GM12878 (cell line): ENCODE measurements at places on chromosomes 5 and 9. TPM values are rescaled to one million over a fixed set of nuclear protein-coding genes. Genes with fewer than 3 reads are reported as not detected.

Gene ADAMTSL1
- polyA plus RNA-seq, result 0.09 TPM in 1 of 2 replicates, not detected in the other

Gene BAAT
- 0.09 TPM in 1 of 2 replicates, not detected in the other for polyA plus RNA-seq

Gene C9orf153
- polyA plus RNA-seq, result 0.17 and 1.2 TPM in 2 replicates

Gene PTGR1
- 4.7 and 5.1 TPM in 2 replicates for polyA plus RNA-seq

Gene AP3B1
- 44.0 and 45.4 TPM in 2 replicates for polyA plus RNA-seq

Gene PCDHA5
- polyA plus RNA-seq, result not detected in 2 replicates

Gene PHF19
- 97.3 and 97.9 TPM in 2 replicates for polyA plus RNA-seq

Gene LEAP2
- 2.3 and 2.6 TPM in 2 replicates for polyA plus RNA-seq

Gene DRD1
- not detected in 2 replicates for polyA plus RNA-seq

Gene NDST1
- 6.6 and 10.9 TPM in 2 replicates for polyA plus RNA-seq

Gene KCNV2
- polyA plus RNA-seq, result 0.11 and 0.37 TPM in 2 replicates

Gene PSMD5
- polyA plus RNA-seq, result 33.6 and 35.9 TPM in 2 replicates

Gene ZBED3
- 0.59 and 1.0 TPM in 2 replicates for polyA plus RNA-seq

Gene SPATA31A6
- polyA plus RNA-seq, result not detected in 2 replicates

Gene TPPP
- 0.03 and 0.08 TPM in 2 replicates for polyA plus RNA-seq

Gene IL13
- 0.15 TPM in 1 of 2 replicates, not detected in the other for polyA plus RNA-seq

Gene ANGPTL2
- polyA plus RNA-seq, result 0.71 and 0.76 TPM in 2 replicates

Gene CA9
- 0.39 and 0.74 TPM in 2 replicates for polyA plus RNA-seq

Gene DDX4
- polyA plus RNA-seq, result not detected in 2 replicates

Gene KLF4
- polyA plus RNA-seq, result 0.08 TPM in 1 of 2 replicates, not detected in the other

Gene C9
- polyA plus RNA-seq, result not detected in 2 replicates

Gene LRRC19
- 0.10 and 0.20 TPM in 2 replicates for polyA plus RNA-seq

Gene G3BP1
- polyA plus RNA-seq, result 416 and 428 TPM in 2 replicates

Gene IGIP
- 0.57 and 0.64 TPM in 2 replicates for polyA plus RNA-seq

Gene IL3
- polyA plus RNA-seq, result not detected in 2 replicates

Gene PCDHA10
- polyA plus RNA-seq, result 0.04 TPM in 1 of 2 replicates, not detected in the other

Gene PTGDS
- polyA plus RNA-seq, result not detected in 2 replicates

Gene ADAMTS19
- polyA plus RNA-seq, result not detected in 2 replicates

Gene LHX6
- polyA plus RNA-seq, result not detected in 2 replicates

Gene ZNF367
- polyA plus RNA-seq, result 1.9 and 2.9 TPM in 2 replicates

Gene DNAJB5
- polyA plus RNA-seq, result 4.7 and 4.9 TPM in 2 replicates
